ENCODE measurements at places on chromosomes 4 and X.
A peak's percentile ranks its signal among the peaks of the same experiment; 100 is the strongest.

DNA sequence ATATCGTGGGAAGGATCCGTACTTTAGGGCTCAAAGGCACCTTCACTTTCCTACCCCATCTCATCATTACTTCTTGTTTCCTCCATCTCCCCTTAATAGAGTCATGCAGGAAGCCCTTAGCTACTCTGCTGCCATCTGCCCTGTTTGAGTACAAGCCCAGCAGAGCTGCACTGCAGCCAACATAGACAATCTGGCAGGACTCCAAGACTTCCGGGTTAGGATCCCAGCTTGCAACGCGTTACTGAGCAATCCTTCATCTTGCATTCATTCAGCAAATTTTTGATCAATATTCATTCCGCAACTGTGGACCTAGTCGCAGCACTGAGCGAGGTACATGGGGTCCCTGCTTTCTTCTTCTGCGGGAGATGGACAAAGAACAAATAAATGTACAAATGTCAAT, 344.9 kb downstream of the BCOR start:
- no peak for DNase-seq

DNA sequence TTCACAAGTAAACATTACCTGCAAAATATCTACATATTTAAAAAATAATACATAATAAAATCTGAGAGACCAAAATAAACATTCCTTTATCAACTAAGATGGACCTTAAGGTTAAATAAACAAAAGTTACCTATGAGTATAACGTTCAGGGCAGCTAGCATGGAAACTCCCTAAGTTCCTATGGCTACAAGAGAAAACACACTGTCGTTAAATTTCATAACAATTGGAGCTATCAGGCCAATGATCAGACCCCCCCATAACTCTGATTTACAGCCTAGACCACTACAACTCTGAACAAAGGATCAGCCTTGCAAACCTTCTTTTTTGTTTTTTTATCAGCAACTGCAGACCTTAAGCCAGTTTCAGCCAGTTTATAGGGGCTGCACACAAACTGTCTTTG, 1418.4 kb downstream of the PCDH18 start:
- DNase-seq: no peak

DNA sequence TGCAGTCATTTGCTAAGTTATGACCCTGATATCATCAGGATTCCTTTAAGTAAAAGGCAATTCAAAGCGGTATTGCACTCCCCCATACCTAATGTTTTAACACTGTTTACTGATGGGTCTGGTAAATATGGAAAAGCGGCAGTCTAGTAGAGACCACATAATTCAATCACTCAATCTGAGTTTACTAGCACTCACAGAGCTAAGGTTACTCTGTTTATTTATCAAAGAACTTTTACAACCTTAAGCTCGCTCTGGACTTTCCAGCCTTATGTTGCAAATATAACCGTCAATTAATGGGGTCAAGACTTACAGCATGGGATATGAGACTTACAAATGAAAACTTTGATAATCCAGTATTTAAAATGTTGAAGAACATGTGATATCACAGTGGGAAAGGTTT, 124.5 kb upstream of the ZCCHC13 start:
- no peak for DNase-seq

GRCh38 chr4:120874792-120875774, 47.4 kb downstream of the PRDM5 start:
- no peak for DNase-seq

- no peak for DNase-seq
Observed at GRCh38 chr4:153622778-153623240, 61.3 kb upstream of the TLR2 start.

DNA sequence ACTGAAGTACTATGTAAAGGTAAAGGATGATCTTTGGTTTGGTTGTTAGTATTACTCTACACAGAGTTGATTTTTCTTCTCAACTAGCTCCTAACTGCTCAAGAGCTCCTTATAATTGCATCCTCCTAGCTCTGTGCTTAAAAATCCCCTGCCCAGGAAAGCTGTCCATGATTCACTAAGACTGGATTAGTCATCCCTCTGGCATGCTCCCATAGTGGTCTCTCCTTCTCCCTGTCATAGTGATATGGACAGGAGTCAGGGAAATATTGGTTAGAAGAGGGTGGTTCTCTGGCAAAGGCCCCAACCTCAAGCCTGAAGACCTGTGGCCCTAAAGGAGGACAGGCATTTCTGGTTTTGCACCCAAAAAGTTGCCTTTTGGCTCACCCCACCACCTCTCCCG, 242.3 kb upstream of the KCNIP4 start:
- DNase-seq: no peak

GRCh38 chr4:147096667-147097604, 151.3 kb upstream of the TTC29 start:
- DNase-seq: no peak

- no peak for DNase-seq
Observed at GRCh38 chrX:20506739-20507138, 240.0 kb upstream of the RPS6KA3 start.

DNA sequence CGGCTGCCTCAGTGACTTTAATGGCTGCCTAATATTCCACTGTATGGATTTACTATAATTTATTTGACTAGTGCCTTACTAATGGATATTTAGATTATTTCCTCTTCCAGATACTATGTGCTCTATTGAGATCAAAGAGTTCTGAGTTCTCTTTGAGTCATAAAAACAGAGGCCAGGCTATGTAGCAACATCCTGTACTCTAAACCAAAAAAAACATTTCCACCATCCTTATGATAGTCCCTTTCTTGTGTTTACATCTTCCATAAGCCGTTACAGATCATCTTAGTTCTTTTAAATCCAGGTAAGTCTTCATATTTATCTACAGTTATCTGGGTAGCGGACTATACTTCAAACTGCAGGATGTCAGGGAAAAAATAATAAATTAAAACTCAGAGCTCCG, 56.6 kb upstream of the TMEM184C start:
- DNase-seq: no peak

- DNase-seq: no peak
Observed at GRCh38 chrX:48035891-48036290, 29.1 kb downstream of the SPACA5 start.

DNA sequence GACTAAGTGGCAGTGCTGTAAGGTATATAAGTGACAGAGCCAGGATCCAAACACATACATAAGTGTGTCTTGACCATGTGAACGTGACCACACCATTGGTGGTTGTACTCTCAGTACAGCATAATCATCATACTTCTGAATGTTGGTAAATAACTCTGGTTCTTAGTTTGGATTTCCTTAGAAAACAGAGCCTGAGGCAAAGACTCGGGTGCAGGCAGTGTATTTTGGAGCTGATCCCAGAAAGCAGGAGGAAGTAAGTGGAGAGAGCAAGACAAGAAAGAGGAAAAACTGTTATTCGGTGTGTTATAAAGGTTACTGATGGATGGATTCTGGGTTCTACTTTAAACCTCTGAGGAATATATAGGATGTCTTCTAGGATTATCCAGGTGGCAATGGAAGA, 127.9 kb downstream of the SLC39A8 start:
- no peak for DNase-seq

- no peak for DNase-seq
Observed at GRCh38 chr4:33649015-33649414, 2595.3 kb downstream of the ARAP2 start.

DNA sequence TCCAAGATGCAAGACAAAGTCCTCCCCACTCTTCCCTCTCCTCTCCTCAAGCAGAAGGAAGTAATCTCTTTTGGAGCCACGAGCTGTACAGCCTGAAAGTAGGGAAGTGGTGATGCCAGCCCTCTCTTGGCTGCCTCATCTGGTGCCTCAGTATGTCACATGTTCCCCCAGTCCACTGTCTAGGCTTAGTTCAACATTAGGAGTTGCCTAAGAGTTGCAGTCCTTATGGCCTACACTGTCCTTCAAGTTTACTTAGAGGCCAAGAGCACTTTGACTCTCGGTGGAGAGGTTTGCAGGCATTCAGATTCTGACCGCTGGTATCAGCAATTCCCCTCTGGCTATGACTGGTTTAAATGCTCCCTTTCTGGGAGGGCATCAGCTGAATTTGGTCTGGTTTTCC, 735.6 kb downstream of the GLUD2 start:
- no peak for DNase-seq

GRCh38 chrX:119089619-119090018, 16.8 kb downstream of the CT47C1 start:
- no peak for DNase-seq

- DNase-seq: no peak
Observed at GRCh38 chrX:3582451-3582850, 131.0 kb downstream of the PRKX start.

DNA sequence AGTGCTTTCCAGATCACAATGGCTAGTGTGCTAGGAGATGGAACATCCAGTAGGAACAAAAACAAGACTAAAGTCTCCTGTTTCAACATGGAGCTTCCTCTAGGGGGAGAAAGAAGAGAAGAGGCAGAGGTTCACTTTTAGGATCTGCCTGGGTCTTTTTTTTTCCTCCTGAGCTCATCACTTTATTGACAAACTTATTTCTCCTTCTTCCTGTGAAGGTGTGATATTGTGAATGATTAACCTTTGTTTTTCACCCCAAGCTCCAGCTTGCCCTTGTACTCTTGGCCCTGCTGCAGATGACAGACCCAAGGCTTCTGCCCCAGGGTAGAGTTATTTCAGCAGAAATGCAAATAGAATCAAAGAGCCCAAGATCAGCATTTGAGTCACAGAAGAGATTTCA, 13.5 kb downstream of the PAGE4 start:
- DNase-seq: no peak

DNA sequence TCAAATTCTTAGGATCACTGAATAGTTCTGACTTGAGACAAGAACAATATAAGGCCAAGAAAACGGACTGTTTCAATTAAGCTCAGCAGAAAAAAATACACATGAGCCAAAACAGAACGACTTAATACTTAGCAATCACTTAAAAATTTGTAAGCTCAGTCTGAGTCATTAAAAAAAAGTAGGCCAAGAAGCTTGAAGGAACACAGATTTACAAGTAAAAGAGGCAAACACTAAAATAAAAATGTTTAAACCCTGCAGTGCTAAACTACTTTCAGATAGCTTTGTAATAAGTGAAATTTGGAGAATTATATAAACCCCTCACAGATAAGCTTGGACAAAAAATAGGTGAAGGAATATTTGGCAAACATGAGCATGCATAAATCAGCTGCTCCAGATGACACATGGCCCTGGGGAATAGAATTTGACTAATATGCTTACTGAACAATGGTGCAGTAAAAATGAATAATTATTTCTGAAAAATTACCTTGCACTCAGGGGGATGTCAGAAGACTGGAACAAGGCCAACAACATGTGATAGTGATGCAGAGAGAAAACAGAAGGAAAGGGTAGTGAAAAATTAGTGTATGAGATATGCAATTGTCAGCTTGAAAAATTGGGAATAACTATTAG, 49.6 kb downstream of the LNX1 start:
- DNase-seq: no peak

GRCh38 chrX:153609917-153610835, 11.2 kb upstream of the CCNQ start:
- peak; percentile 91 for DNase-seq

GRCh38 chr4:42458657-42459056, 61.4 kb downstream of the SHISA3 start:
- no peak for DNase-seq

DNA sequence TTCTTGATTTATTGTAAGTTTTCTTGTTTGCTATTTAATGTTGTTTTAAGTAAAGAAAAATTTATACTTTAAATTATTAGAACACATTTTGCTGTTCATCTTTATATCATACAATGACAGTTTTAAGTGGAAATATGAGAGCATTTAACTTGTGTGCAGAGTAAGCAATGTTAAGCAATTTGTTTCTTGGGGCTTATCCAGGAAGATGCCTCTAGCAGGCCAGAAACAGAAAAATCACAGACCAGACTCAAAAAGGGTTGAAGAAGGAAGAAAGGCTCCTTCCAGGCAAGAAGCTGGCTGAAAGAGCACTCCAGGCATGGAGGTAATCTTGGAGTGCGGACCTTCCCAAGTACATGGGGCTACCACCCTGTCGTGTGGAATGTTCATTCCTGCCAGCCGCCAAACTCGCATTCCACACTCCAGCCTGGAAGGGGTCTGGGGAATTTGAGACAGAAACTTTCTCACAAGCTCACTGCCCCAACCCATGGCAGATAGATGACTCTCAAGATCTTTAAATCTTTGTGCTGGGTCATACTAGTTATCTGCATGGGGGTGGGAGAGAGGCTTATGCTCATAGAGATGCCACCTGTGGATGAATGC, 1521.3 kb upstream of the AGA start:
- no peak for DNase-seq

DNA sequence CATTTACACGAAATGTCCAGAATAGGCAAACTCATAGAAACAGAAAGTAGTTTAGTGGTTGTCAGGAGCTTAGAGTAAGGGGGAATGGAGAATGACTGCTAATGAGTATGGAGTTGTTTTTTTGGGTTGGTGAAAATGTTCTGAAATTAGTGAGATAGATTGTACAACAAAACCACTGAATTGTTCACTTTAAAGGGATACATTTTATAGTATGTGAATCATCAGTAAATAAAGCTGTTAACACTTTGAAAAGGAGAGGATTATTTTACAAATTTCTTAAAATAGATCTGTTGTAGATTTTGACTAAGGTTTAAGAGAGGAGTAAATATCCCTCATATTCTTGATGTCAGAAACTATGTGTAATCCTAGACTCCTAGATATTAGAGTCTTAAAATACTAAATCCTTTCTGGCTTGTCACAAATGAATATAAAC, 82.7 kb downstream of the RAPGEF2 start:
- no peak for DNase-seq

DNA sequence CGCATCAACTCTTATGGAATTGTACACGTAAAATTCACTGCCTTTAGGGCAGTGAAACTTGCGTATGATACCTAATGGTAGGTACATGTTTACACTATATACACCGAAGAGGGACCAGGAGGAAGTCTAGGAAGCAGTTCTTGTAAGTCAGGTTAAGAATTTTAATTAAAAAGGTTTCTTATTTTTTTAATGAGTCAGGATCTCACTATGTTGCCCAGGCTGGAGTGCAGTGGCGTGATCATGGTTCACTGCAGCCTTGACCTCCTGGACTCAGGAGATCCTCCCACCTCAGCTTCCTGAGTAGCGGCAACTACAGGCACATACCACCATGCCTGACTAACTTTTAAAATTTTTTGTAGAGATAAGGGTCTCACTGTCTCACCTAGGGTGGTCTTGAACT, 6.6 kb downstream of the NUDT9 start:
- no peak for DNase-seq

GRCh38 chr4:128757712-128758111, 51.8 kb upstream of the JADE1 start:
- no peak for DNase-seq

DNA sequence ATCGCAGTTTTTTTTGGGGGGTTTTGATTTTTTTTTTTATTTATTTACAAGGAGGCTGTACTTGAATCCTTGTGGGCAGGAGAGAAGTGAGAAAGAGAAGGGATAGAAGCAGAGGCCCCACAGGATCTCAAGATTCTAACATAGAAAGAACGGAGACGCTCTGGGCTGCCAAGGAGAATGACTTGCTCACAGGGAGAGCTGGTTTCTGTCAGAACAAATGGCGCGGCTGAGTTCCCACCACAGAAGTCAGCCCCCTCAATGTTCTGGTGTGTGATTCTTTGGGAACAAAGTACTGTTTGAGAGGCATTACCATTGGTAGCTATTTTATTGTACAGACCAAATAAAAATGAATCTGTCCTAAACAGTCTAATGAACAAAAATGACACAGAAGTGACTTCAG, 80.6 kb downstream of the ATXN3L start:
- no peak for DNase-seq
